ENCODE measurements at places on chromosomes 1 and 21. TPM values are rescaled to one million over a fixed set of nuclear protein-coding genes. Genes with fewer than 3 reads are reported as not detected.

DNA sequence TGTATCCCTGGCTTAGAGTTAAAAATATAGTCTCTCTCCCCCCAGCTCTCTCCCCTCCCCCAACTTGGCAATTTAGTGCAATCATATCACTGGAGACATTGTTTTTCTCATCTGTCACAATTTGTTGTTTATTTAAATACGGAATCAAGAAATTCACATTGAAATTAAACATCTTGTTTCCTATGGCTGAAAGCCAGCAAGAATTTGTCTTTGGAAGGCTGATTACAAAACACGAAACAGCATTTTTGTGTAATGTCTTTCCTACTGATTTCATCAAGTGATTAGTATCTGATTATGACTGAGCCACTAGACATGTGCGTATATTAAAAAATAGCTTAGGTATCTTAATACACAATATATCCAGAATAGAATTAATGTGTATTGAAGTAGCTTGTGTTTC is 119.7 kb downstream of the LYPLAL1 start:
- no peak for DNase-seq

GRCh38 chr1:206766251-206766856 is 4.2 kb upstream of the IL19 start:
- no peak for DNase-seq

DNA sequence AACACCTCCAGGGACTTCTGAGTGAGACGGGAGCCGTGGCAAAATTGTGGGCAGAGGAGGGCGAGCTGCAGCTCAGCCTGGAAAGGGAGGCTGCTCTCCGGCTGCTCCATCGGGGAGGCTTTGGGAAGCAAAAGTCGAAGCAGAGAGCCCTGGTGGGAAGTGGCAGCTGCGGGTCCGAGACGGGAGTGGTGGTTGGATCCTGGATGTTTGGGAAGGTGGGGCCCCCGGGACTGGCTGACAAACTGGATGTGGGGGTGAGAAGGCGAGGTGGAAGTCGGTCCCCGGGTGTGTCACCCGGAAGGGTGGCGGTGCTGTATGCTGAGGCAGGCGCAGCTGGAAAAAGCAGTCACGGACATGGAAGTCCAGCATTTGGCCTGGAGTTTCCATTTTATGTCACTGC is 52.1 kb downstream of the KCNAB2 start:
- DNase-seq, result no peak

DNA sequence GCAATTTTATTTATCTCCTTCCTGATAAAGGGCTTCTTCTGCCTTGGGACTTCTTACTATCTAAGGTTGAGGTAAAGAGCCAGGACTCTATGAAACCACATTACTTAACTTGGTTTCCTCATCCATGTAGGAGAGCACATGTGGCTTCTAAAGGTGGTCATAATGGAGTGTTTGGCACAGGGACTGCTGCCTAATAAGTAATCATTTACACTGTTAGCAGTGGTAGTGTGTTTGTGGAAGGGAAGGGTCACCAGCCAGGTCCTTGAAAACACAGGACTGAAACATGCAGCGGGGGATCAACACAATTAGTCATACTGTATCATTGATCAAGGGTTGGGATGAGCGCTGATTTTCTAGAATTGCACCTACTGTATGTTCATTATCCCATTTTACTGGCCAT is 59.6 kb downstream of the UCK2 start:
- DNase-seq, result no peak

GRCh38 chr1:215005078-215005477 is 77.5 kb upstream of the KCNK2 start:
- no peak for DNase-seq

GRCh38 chr1:173454966-173455524 is 22.1 kb upstream of the PRDX6 start:
- no peak for DNase-seq

GRCh38 chr1:16152481-16153087 is 3.3 kb downstream of the EPHA2 start:
- DNase-seq, result no peak

- no peak for DNase-seq
Measured at GRCh38 chr1:2352341-2352896, 38.9 kb downstream of the MORN1 start.

- DNase-seq, result no peak
Measured at GRCh38 chr1:169024800-169025271, 81.7 kb upstream of the ATP1B1 start.

DNA sequence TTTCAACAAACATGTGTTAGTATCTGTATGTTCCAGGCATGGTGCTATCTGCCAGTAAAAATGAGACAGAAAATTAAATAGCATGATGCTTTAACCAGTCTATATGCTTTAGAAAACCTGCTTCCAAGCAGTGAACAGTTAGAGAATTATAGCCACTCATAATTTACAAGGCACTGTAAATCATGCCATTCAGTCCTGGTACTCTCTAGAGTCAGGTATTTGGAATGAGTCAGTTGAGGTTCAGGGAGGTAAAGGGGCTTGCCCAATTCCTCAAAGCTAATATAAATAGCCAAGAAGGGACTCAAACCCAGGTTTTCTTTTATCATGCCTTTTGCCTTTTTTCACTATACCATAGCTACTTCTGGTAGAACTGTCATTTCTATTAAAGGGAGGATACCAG is 184.4 kb downstream of the NFIA start:
- DNase-seq, result no peak

- no peak for DNase-seq
Measured at GRCh38 chr1:200342511-200343311, 67.1 kb downstream of the ZNF281 start.

DNA sequence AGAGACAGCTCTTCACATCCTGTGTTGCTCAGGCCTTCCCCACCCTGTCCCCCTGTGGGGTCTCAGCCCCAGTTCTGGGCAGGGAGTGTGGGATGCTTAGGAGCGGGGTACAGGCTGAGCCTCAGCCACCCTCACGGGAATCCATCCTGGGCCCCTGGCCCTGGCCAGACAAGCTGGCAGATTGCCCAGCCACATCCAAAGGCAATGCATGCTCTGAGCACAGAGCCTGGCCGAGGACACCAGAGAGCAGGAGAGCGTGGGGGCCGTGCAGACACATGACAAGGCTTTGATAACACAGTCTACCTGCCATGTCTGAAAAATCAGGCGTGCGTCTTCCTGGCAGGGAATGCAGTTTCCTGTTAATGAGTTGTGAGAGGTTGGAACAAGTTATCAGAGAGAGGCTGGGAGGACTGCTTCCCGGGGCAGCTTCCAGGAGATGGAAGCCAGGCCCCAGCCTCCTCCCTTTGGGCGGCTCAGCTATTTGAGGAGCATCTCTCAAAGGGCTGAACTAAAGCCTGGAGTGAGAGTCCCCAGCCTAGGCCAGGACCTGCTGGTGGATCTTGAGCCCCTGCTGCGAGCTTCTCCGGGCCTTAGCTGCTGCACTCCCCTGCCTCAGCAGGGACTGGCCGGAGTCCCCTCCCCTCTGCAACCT is 72.2 kb upstream of the SELENON start:
- peak; percentile 71 for DNase-seq

- no peak for DNase-seq
Measured at GRCh38 chr1:180343921-180344769, 114.1 kb downstream of the LHX4 start.

DNA sequence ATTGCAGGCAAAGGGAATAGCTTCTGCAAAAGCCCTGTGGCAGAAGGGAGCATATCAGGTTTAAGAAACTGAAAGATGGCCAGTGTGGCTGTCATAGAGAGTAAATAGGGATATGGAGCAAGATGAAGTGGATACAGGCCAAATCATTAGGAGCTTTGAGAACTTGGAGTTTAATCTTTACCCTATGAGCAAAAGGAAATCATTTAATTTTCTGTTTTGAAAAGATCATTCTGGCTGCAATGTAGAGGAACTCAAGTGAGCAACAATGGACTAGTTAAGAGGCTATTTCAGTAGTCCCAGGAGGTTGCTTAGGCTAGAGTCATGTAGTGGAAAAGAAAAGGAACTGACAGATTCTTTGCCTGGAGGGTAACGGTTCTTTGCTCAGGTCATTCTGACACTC is 47.2 kb downstream of the RAP1A start:
- DNase-seq, result no peak

ANGPTL3 gene
- not detected for total RNA-seq

AK4 gene
- 12.5 TPM for total RNA-seq

RGS13 gene
- 3.4 TPM for total RNA-seq

PCP4L1 gene
- total RNA-seq, result 22.8 TPM

CSF1 gene
- 10.9 TPM for total RNA-seq

All from urinary bladder (tissue), 4 donors.